AML-193 (cell line): ENCODE measurements at places on chromosomes 5 and 9.

GRCh38 chr5:53017794-53018391, 28.7 kb downstream of the ITGA2 start:
- no peak for DNase-seq

DNA sequence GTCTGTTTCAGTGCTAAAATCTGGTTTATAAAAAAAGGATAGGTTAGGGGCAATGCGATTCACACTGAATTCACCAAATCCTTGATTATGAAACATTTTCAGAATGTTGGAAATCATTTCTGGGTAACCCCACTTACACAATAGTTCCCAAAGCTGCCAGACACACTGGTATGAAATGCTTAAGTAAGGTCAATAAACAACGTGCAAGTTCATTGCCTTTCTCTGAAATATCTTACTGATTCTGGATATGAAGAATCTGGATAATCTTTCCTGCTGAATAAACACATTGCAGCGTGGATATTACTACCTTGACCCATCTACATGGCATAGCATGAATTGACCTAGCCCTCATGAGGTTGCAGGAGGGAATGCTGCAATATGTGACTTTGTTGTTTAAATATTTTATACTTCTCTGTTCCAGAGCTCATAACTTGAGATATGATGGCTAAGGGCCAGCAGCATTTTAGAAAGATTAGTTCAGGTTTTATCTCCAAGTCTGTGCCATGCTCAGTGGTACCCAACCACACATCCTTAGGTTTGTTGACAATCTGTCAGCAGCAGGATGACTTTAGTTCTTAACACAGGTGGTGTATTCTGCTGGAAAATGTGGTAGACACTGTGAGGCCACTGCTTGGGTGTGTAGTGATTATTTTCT, 121.0 kb downstream of the NREP start:
- DNase-seq: no peak

- peak; percentile 51 for DNase-seq
Measured at GRCh38 chr9:69919461-69920061, 98.9 kb downstream of the CFAP95 start.

DNA sequence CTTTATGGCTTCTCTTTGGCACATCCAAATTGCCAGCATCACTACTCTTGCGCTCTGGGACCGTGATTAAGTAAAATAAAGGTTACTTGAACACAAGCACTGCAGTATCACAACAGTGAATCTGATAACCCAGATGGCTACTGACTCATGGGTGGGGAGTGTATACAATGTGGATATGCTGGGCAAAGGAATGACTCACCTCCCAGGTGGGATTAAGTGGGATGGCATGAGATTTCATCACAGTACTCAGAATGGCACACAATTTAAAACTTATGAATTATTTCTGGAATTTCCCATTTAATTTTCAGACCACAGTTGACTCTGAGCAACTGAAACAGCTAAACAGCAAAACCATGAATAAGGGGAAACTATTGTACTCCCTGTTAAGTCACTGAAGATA, 4.3 kb downstream of the GFM2 start:
- no peak for DNase-seq

DNA sequence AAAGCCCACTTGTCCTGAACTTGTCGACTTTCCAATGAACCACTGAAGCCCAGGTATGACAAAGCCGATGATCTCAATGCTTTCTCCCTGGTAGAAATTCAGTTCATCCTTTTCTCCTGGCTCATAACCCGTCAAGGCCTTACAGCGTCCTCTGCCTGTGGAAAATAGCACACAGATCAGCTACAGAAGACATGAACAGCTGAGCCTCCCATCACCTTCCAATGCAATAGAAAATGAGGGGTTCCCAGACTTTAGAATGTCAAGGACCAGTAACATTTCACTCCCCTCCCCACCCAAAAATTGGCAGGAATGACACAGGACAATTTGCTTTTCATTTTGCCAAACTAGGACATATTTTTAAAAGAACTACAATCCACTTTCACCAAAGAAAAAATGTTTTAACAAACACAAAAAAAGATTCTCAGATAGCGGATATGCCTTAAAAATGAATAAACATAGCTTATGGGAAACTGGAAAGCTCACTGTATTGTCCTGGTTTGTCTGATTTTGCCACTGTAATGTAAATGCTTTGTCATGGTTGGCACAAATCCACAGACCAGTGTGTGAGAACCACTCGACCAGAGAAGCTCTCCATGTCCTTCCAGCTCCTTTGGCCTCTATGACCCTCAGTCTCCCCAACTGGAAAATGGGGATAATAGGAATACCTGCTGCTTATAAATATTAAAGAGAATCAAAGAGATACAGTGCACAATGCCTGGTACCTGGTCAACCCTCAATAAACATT, 24.4 kb downstream of the SH3TC2 start:
- DNase-seq: no peak

- no peak for DNase-seq
Measured at GRCh38 chr9:87816036-87816435, 66.6 kb upstream of the SPATA31E1 start.

DNA sequence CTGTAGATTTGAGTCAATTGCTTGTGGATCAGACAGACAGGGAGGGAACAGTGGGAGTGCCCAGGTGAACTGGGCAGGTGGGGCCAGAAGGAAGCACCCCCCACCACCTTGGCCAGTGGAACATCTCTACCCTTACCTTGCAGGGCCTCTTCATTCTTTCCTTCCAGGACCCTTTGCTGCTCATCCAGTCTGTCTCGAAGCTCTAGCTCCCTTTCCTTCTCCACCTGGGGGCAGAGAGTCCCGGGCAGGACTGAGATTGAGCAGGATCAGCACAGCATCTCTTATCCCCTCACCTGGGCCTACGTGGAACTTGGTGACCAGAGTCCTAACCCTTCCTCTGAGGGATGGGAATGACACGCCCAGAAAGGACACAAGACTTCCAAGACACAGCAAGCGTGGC, 25.0 kb downstream of the CCDC69 start:
- no peak for DNase-seq

DNA sequence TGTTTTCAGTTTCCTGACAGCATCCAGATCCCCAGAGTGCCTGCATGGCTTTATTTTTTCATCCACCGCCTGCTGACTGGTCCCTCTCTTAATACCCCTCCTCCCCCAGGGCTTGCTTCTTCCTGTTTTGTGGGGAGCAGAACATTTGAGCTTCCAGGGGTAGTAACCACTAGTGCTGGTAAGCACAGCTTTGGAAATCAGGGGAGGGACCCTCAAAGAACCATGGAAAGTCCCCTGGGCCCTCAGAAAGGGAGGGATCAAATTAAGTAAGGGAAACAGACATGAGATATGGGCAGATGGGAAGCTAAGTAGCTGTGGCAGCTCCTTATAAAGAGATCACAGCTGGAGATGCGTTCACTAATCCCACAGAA, 26.8 kb downstream of the GRIA1 start:
- DNase-seq: no peak

DNA sequence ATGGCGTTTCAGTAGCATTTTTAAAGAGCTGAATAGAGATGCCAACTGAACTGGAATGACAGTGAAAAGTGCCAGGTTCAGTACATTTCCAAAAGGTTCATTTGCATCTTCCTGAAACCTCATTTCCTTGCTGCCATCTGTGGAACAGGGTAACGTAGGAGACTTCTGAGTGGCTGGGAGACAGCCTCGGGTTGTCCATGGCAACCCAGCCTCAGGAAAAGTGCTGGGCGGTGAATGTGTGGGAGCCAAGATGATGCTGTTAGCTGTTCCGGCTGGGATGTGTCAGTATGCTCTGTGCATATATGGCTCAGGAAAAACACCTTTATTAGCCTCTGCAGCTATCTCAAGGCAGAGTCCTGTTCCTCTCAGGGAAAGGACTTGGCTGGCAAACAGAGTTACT, 87.5 kb downstream of the KLHL3 start:
- DNase-seq: no peak

DNA sequence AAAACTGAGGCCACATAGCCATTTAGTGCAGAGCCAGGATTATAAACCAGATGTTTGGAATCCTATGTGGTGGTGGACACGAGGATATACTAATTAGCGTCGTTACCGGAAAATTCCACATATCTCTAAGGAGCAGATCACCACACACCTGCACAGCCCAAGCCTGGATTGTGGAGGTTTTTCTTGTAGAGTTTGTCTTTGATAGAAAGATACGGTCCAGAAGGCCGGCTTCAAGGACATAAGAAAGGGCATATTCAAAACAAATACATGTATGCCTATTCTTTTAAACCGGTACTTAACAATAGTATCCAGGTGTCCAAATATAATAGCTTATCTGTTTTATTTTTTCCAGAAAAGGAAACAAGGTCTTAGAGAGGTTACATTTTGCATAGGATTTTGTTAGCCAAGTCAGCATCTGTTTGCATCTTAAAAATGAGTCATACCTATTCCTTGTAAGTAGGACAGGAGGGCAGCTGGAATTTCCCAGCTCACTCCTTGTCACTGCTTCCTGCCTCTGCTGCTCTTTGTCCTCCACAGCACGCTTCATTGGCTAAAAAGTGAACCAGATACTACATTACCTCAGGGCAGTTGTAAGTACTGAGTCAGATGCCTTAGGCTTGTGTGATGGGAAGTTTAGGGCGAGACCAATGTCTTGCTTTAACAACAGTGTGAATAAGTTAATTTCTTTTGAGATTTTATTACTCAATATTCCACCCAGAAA, 3.6 kb downstream of the TMC1 start:
- no peak for DNase-seq

DNA sequence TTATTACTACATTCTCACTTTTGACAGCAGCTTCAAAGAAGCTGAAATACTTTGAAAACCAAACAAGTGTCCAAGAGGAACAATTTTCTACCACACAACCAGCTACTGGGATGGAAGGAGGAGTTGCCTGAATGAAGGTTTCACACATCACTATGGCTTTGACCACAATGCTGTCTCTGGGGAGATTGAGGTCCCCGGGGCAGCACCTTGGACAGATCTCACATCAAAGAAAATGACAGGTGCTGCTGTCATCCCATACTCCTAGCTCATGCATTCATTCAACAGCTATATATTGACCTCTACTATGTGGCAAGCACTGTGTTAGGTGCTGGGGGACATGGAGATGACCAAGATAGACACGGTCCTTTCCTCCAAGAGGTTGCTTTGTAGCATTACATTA, 233.2 kb upstream of the RASEF start:
- no peak for DNase-seq

DNA sequence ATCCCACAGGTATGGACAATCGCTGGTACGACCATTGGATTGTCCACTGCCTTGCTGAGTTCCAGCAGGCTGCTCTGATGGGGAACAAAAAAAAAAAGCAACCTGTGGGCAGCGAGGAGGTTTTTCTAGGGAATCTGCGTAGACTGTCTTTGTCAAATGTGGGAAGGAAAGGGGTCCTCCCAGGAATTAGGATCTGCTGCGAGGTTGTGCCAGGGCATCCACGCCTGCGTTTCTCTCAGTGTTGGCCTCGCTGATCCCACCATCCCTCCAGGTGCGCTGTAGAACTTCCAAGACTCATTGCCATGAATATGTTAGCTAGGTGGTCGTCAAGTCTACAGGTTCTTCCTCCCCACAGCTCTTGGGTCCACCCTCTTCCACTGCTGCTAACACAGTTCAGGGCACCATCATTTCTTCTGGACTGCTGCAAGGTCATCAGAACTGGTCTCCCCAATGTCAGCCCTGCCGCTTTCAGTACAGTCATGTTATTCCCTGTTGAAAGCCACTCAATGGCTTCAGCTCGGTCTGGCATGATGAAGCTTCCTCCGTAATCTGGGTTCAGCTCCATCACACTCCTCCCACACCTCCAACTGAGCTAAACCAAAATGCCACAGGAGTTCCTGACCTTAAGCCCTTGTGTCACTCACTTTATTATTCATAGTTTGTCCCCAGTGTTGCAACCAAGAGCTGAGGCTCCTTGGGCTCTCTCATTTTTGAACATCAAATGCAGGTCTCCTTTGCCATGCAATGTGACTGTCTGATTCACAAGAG, 79.5 kb upstream of the DMRT1 start:
- no peak for DNase-seq

GRCh38 chr5:4019841-4020240, 424.2 kb downstream of the IRX1 start:
- DNase-seq: no peak

- DNase-seq: no peak
Measured at GRCh38 chr9:136447173-136447778, 7.6 kb upstream of the INPP5E start.

- no peak for DNase-seq
Measured at GRCh38 chr9:86077276-86077675, 22.1 kb downstream of the GOLM1 start.

DNA sequence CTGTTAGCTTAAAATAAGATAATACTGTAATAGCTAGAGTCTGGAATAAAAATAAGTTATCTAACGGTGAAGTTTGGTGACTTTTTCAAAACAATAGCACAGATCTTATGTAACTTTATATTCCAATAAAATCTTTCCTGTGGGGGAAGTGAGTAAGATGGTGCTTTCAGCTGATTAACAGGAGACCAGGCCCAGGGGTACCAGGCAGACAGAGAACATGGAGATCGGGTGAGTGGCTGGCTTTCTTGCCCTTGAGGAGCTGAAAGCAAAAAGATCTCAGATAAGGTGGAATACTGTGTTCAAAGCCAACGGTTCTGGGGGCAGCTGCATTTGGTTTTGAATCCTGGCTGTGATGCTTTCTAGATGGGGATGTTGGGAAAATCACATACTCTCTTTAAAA, 61.3 kb downstream of the MAT2B start:
- no peak for DNase-seq

DNA sequence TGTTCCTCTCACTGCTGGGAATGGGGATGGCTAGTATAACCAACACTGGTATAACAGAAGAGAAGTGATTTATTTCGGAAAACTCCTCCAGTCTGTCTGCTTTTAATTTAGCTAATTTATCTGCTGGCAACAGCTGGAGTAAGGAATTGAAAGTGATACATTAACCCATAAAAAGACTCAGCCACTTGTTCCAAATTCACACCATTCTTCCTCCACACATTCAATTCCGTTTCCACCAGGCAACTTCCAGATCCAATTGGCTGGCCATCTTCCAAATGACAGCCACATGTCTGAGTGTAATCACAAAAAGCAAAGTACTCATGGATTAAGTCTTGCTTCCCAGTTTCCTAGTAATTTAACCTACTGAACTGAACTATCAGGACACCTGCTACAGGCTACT, 77.1 kb upstream of the RETREG1 start:
- DNase-seq: no peak

GRCh38 chr9:14308853-14309145, 5.1 kb downstream of the NFIB start:
- no peak for DNase-seq
